T follicular helper cell (primary cell): ENCODE measurements at places on chromosomes 7 and 10.

GRCh38 chr7:83970081-83970480 lies 224.5 kb downstream of the SEMA3A start:
- no peak for DNase-seq

DNA sequence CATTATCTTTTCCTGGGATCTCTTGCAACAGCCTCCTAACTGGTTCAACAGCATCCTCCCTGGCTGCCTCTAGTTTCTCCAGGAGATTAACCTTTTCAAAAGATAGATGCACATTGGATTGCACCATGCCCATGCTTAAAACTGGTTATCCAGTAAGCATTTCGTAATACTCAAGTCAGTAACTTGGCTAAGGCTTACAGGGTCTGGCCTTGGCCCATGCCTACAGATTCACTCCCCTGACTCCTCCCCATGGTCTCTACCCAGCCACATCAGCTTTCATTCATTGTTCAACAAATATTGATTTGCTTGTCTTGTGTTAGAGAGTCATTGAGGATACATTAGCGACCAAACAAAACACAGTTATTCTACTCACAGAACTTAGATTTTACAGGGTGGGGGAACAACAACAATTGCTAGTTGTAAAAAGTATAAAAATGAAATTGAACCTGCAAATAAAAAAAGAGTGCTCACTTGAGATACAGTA lies 1.8 kb upstream of the KIF20B start:
- no peak for DNase-seq

GRCh38 chr10:47378606-47379444 lies 5.3 kb downstream of the ZNF488 start:
- DNase-seq, result no peak

DNA sequence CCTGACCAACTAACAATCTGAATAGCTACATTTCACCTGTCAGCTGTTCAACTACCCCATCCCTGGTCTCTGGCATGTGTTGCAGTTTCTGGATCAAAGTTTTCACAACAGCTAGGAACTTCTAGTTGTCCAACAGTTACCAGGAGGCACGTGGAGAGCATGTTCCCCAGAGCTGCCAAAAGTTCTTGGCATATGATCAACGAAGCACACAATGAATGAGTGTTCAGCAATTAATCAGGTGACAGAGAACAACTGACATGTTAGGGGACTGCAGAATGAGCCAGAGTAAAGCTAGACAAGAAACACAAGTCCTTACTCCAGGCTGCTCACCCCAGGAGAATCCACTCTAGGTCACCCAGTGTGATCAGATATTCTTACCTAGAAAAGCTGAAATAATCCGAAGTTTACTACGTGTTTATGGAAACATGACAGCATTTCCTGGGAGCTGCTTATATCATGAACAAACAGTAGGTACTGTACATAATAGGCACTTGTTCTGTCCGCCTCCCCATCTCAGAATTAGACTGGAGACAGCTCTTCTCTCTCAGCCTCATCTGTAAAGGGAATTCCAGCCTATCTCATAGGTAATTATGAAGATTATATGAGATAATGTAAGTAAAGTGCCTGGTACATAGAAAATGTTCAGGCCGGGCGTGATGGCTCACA lies 50.6 kb downstream of the ZNF438 start:
- no peak for DNase-seq

DNA sequence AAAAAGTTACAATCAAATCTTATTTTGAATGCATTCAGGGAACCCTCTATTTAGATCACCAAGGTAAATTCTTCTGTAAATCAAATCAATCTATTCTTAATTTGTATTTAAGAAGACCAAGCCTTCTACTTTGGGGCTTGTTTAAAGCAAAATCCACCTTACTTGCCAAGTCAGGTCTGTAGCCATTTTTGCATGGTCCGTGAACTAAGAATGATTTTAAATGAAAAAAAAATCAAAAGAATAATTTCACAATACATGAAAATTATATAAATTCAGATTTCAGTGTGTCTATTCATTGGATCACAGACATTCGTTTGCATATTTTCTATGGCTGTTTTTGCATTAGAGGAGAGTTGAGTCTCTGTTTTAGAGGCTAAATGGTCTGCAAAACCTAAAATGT lies 59.4 kb downstream of the SYPL1 start:
- DNase-seq, result no peak
